Stimulated activated CD4-positive, alpha-beta T cell treated with anti-CD3 and anti-CD28 coated beads, TNF-alpha, amount 100 ng/mL, for 48 hours (primary cell): ENCODE measurements at places on chromosomes 3 and 15.

GRCh38 chr3:193040836-193041672 lies 123.4 kb upstream of the MB21D2 start:
- no peak for DNase-seq

DNA sequence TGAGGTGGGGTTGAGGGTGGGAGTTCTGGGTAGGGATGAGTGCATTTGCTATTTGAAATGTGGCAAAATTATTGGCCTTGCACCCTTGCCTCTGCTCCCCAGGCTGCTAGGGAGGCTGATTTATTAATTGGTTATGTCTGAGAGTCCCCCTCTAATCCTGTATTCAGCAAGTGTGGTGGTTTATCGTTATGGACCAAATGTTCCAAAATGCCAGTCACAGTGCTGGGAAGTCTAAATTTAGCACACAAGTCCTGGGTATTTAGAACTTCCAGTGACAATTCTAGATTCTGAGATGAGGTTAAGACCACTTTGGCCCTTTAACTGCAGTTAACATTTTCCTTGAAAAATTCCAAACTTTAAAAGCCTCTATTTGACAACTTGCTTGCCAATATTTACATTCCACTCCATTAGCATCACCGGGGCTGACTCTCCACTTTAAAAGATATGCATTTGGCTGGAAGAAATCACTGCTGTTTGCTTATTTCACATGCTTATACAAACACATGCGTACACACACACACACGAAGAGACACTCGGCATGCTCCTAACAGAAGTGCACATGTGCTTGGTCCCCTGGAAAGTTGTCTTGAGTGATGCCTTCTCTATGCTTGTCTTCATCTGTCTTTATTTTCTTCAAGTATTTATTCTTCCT lies 247.7 kb downstream of the IL20RB start:
- DNase-seq, result no peak

GRCh38 chr3:129694228-129694627 lies 87.8 kb upstream of the PLXND1 start:
- DNase-seq, result no peak

GRCh38 chr3:167228135-167228534 lies 152.0 kb downstream of the ZBBX start:
- DNase-seq, result no peak

- DNase-seq, result no peak
Measured at GRCh38 chr3:112302150-112302830, 8.3 kb upstream of the SLC9C1 start.

GRCh38 chr3:26256224-26256623 lies 366.3 kb upstream of the LRRC3B start:
- DNase-seq, result no peak

GRCh38 chr15:101378879-101379278 lies 83.8 kb upstream of the SNRPA1 start:
- DNase-seq, result no peak

DNA sequence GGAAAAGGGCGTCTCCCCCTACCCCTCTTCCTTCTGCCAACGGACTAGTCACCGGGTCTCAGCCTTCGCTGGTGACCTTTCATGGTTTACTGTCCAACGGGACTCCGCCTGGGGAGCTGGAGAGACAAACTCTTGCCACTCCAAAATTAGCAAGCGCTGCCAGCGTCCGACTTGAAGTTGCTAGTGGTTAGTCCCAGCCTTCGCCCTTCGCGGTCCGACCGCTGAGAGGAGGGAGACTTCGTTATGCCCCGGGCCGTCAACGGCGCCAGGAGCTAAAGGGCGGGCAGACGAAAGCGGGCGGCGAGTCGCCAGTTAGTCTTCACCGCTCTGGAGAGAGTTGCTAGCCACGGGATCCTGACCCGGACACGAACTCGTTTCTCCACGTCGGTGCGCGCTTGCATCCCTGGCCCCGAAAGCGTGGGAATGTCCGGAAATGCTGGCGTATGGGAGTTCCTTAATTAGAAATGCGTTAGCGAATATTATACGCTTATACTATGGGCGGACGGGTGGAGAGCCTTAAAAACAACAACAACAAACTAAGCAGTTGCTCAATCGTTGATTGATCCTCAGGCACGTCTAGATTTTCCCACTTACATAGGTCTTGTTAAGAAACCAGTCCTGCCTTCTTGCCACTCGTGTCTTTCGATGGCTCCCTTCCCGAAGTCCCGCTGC lies 716 bp downstream of the SMC4 start:
- no peak for DNase-seq

GRCh38 chr3:149609595-149609994 lies 48.2 kb downstream of the WWTR1 start:
- no peak for DNase-seq

- peak; percentile 62 for DNase-seq
Measured at GRCh38 chr15:94230883-94231722, at the start of gene MCTP2. Gene MCTP2 (plus strand): TSS chr15:94231561. CDS start chr15:94298266, 66,705 bp downstream.

DNA sequence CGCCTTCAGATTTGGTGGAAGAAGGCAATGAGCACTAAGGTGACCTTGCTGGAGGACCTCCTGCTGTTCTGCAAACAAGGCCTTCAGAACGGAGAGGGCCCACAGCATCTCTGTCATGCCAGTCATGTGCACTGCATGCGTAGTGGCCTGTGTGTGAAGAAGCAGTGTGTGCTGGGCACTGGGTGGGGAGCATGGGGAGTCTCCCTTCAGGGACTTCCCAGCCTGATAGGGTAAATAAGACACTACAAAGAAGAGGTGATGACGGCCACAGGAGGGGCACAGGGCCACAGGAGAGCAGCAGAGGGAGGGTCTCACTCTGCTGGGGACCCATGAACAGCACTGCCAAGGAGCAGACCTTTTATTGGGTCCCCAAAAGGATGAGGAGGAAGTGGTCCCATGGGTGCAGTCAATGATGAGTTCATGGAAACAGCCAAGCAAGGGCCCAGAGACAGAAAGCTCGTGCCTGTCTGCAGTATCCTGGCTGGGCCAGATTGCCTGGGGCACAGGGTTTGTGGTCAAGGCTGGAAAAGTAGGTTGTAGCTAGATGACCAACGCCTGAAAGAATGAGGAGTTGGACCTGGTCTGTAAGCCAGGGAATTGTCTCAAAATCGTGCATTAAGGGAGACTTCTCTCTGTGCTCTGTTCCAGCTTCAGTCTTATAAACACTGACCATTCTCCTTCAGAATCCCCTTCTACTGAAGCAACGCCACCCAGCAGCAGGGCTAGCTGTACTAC lies 67.8 kb upstream of the SEC61A1 start:
- no peak for DNase-seq

DNA sequence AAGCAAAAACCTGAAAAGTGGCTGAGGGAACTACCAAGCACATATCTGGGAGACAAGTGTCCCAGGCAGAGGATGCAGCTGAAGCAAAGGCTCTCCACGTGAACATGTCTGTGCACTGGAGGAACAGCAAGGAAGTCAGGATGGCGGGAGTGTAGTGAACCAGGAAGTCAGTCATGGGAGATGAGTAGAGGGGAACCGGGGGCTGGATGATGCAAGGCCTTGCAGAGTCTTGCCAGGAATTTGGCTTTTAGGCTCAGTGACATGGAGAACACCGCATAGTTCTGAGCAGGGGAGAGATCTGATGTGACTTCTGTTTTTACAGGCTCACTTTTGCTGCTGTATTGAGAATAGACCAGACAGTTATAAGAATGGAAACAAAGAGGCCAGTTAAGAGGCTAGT lies 19.0 kb downstream of the C2CD4A start:
- no peak for DNase-seq

DNA sequence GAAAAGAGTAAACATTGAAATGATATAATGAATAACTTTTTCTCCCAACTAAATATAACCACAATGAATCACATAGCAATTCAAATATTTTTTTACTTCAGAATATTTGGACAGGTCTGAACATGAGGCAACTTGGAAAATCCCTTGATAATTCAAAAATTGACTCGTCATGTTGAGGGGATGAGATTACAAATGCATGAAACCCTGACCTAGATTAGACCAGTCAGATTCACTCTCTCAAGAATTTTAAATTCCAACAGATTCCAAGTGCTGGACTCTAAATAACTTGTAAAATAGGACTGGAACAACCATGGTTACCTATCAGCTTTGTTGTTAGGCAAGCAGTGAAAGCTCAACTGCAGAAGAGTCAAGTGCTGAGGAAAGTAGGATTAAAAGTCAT lies 317.5 kb downstream of the GBE1 start:
- no peak for DNase-seq

DNA sequence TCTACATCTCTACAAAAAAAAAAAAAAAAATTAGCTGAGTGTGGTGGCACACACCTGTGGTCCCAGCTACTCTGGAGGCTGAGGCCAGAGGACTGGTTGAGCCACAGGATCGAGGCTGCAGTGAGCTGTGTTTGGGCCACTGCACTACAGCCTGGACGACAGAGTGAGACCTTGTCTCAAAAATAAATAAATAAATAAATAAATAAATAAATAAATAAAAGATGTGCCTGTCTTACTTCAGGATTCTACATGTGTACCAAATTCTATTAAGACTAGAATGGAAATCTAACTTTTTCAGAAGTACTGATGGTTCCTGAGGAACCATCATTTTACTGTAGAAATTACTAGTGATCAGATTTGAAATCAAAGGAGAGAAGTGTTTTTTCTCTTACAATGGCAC lies 51.9 kb downstream of the TTBK2 start:
- no peak for DNase-seq

GRCh38 chr15:96125721-96126415 lies 204.6 kb upstream of the NR2F2 start:
- DNase-seq, result no peak

GRCh38 chr3:30811151-30811795 lies 83.2 kb downstream of the GADL1 start:
- no peak for DNase-seq

GRCh38 chr15:50929062-50929461 lies 20.6 kb downstream of the AP4E1 start:
- no peak for DNase-seq

- no peak for DNase-seq
Measured at GRCh38 chr3:149177122-149177521, 44.5 kb downstream of the CP start.

GRCh38 chr3:178479446-178479845 lies 56.8 kb upstream of the KCNMB2 start:
- no peak for DNase-seq

GRCh38 chr3:101069901-101070798 lies 76.9 kb upstream of the ABI3BP start:
- peak; percentile 40 for DNase-seq

DNA sequence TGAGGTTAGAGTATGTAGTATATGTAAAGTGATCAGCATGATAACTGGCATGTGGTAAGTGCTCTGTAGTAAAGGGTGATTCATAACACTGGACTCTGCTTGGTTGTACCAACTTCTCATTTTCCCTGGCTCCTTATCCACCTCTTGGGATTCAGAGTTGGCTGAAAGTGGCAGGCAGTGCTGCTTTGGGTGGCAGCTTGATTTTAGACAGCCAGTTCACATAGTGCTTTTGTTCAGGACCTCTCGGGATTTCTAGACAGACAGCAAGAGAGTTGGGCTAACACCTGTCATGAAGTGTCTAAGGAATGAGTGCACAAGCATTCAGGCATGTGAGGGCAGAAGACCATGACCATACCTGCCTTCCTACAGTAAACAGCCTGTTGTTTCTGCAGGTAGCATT lies 69.0 kb downstream of the RBM6 start:
- no peak for DNase-seq

DNA sequence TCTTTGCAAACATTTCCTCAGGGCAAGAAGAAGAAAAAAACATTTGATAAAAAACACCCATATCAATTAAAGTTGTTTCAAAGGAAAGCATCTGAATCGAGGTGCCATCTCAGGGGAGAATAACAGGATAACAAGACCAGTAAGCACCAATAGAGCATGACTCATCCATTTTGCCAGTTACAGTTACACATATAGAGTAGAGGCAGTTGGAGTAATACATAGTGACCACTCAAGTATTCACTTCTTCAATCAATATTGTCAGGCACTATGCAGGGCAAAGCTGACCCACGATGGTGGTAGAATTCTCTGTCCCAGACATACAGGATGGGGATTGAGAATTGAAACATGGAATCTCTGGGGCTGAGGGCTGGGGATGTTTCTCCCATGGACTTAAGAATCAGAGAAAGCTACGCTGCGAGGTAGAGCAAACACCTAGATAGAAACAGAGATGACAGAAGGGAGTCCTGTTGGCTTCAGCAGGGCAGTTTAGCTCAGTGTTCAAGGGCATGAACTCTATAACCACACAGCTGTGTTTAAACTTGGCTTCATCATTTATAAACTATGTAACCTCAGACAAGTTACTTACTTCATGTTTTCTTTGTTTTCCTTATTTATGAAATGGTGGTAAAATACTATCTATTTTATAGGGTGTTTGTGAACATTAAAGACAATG lies 186.4 kb upstream of the NANOGP8 start:
- DNase-seq, result no peak

- DNase-seq, result peak; percentile 23
Measured at GRCh38 chr3:68007621-68008226, 353.3 kb upstream of the SUCLG2 start.

DNA sequence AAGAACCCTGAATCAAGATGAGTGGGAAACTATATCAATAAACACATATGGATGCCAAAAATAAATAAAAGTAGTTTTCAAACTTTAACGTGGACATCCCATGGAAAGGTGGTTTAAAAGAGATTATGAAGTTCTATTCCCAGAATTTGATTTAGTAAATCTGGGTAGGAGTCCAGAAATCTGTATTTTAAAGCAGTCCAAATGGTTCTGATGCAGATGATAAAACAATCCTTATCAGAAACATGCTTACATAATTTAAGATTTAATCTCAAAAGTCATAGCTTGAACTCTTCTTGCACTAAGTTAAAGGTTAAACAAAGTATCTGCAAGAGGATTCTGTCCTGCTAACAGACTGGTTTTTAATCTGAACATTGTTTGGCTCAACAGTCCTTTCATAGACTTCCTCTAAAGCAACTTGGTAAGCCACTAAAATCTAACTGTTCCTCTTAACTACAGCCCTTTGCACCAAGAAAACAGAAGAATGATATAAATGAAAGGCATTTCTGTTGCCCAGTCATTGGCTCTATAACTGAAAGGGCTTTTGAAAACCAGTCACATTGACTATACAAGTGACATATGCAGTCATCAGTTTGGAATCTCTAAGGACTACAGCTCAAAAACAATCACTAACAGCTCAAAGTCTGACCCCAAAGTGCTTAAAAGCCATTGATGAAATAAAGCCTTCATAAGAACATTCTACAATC lies 23.4 kb upstream of the MAP4 start:
- DNase-seq, result no peak

DNA sequence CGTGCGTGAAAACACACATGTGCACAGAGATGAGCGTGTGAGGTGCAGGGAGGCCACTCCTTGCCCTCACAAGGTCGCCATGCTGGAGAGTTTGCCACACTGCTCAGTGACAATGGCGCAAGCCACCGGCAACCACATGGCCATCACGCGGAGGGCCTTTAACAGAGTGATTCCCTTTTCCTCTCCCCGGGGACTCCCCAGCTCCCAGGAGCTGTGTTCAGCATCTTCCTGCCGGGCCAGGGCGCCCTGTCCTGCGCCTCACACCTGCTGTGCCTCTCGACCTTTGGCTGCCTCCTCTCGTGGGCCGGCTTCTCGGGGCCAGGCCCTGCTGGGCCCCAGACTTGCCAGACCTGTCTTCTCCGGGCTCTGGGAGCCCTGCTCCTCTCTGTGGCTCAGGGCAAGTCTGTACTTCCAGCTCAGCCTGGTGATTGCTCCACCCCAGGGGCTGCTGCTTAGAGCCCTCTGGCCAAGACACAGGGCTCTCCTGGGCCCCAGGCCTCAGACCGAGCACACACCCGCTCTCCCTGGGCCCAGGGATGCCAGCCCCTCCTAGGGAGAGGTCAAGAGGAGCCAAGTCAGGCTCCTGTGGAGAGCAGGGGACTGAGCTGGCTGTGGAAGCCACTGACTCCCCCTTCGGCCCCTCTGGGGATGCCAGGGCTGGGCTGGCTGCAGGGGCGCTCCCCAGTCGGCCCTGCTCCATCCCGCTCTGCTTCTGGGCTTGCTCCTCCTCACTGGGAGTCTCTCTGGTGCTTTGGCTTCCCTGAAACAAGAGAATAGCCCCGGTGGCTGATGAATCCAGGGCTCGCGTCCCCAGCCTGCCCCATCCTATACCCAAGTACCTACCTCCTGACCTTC lies 5.6 kb downstream of the CCDC9B start:
- DNase-seq, result no peak
